Left ventricle myocardium inferior (tissue), 1 donor: ENCODE measurements at places on chromosomes 11 and 22. TPM values are rescaled to one million over a fixed set of nuclear protein-coding genes. Genes with fewer than 3 reads are reported as not detected.

LMO2 gene
- total RNA-seq = 8.4 TPM

FLRT1 gene
- 0.44 TPM for total RNA-seq

TREH gene
- total RNA-seq = not detected

TH gene
- not detected for total RNA-seq

CCDC157 gene
- 0.58 TPM for total RNA-seq

DYNC2H1 gene
- total RNA-seq = 5.4 TPM

OR5B17 gene
- not detected for total RNA-seq

PTPRCAP gene
- 0.60 TPM for total RNA-seq

- DNase-seq = no peak
- H3K4me1 ChIP-seq = no peaks in the 10 kb centered on the region
- no peak overlapping the region for H3K4me3 ChIP-seq
- no peak overlapping the region for H3K27ac ChIP-seq
- H3K36me3 ChIP-seq = no peaks in the 10 kb centered on the region
- no peaks in the 10 kb centered on the region for H3K27me3 ChIP-seq
Measured at GRCh38 chr11:105670811-105671210, 60.9 kb downstream of the GRIA4 start.

DNA sequence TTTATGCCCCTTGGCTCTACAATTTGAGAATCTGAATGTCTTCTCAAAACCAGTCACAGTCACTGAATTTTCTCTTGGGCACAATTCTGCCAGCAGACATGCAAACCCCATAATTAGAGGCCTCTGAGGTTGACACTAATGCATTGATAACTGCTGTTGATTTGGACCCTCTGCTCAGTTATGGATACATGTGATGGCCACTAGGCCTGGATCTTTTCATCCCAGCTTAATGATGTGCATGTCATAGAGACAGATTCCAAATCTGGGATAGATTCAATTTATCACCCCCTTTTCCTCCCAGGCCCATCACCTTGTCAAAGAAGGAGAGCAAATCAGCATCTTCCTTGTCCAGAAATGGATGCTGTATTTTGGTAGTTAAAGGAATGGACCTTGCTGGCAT is 92.2 kb downstream of the C11orf91 start:
- H3K36me3 ChIP-seq = no peaks in the 10 kb centered on the region
- H3K4me1 ChIP-seq = no peaks in the 10 kb centered on the region
- DNase-seq = no peak
- H3K27me3 ChIP-seq = no peaks in the 10 kb centered on the region

- H3K36me3 ChIP-seq = no peaks in the 10 kb centered on the region
- H3K4me1 ChIP-seq = no peaks in the 10 kb centered on the region
- H3K27me3 ChIP-seq = no peaks in the 10 kb centered on the region
- no peak for DNase-seq
- no peak overlapping the region for H3K27ac ChIP-seq
Measured at GRCh38 chr22:46862418-46863324, 100.2 kb downstream of the TBC1D22A start.

DNA sequence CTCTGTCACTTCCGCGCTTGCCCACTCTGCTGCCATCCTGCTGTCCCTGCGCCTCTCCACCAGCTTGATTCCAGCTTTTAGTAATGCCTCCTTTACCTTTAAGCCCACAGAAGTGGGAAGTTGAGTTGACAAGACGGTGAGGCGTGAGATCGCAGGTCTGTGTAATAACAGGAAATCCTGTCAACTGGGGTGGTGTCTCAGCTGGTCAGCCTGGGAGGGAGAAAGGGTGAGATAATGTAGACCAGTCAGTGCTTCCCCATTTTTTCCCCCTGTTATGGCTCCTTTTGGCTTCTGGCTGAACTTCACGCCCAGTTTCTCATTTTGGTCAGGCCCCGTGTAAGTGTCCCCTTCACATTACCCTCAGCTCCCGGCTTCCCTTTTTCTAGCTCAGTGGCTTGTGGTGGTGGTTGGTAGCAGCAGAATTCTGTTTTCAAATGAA is 98.9 kb downstream of the TRAF6 start:
- H3K27ac ChIP-seq = peak overlapping the region; percentile 19
- H3K4me3 ChIP-seq = no peak overlapping the region
- no peaks in the 10 kb centered on the region for H3K27me3 ChIP-seq
- no peaks in the 10 kb centered on the region for H3K36me3 ChIP-seq
- no peak for DNase-seq

GRCh38 chr11:62603072-62603408 is 1.4 kb upstream of the MTA2 start:
- no peak for DNase-seq
- H3K27me3 ChIP-seq = no peaks in the 10 kb centered on the region
- H3K4me3 ChIP-seq = peak overlapping the region; percentile 80

- no peaks in the 10 kb centered on the region for H3K27me3 ChIP-seq
- H3K4me1 ChIP-seq = peaks cover 24% of the 10 kb centered on the region
- no peak overlapping the region for H3K27ac ChIP-seq
- H3K4me3 ChIP-seq = no peak overlapping the region
- H3K36me3 ChIP-seq = peaks cover 36% of the 10 kb centered on the region
Measured at GRCh38 chr11:62127941-62128770, 4.3 kb downstream of the INCENP start.

- H3K4me3 ChIP-seq = no peak overlapping the region
- peak overlapping the region; percentile 48 for H3K27ac ChIP-seq
- H3K4me1 ChIP-seq = peaks cover 62% of the 10 kb centered on the region
- H3K36me3 ChIP-seq = no peaks in the 10 kb centered on the region
- DNase-seq = peak; percentile 1
Measured at GRCh38 chr11:69486056-69486772, 4.8 kb downstream of the LINC01488 start.

DNA sequence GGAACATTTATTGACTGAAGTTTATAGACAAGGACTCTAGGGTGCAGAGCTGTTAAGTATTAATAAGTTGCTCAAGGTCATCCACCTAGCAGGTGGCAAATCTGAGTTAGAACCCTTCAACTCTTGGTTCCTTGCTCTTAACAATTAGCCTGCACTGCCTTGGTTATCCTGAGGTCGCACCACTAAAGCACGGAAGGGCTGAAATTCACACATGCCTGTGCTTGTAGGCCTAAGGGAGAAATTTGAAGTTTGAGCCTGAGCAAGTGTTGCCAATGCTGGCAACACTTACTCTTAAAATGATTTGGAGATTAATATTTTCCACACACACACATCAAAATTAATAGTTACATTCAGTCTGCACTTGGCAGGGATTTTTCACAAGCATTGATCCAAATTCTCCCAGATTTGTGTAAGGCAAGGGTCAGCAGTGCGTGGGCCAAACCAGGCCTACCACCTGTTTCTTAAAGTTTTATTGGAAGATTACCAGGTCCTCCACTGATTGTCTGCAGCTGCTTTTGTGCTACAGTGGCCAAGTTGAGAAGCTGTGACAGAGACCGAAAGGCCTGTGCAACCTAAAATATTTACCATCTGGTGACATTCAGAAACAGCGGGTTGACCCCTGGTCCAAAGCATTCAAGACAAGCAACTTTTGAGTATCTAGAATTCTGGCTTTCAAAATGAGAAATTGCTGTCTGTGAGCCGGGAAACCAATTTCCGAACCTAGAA is 16.3 kb downstream of the APOL5 start:
- H3K4me1 ChIP-seq = peaks cover 13% of the 10 kb centered on the region
- no peak for DNase-seq
- peaks cover 12% of the 10 kb centered on the region for H3K36me3 ChIP-seq
- H3K27me3 ChIP-seq = no peaks in the 10 kb centered on the region
- H3K27ac ChIP-seq = peak overlapping the region; percentile 33
- H3K4me3 ChIP-seq = no peak overlapping the region

- no peaks in the 10 kb centered on the region for H3K36me3 ChIP-seq
- no peak overlapping the region for H3K4me3 ChIP-seq
- H3K4me1 ChIP-seq = no peaks in the 10 kb centered on the region
- H3K27me3 ChIP-seq = no peaks in the 10 kb centered on the region
Measured at GRCh38 chr11:127859941-127860354, 727.4 kb downstream of the ETS1 start.
